ENCODE measurements at places on chromosomes 16 and 17. TPM values are rescaled to one million over a fixed set of nuclear protein-coding genes. Genes with fewer than 3 reads are reported as not detected.

The ALOX12 gene
- total RNA-seq: not detected

The CTRL gene
- 1.5 TPM for total RNA-seq

The PYY gene
- total RNA-seq: not detected

The SP6 gene
- 3.0 TPM for total RNA-seq

The CHST4 gene
- not detected for total RNA-seq

The TRPV3 gene
- 0.34 TPM for total RNA-seq

The FSCN2 gene
- total RNA-seq: 1.1 TPM

The PTX4 gene
- not detected for total RNA-seq

The FOXL1 gene
- total RNA-seq: 1.7 TPM

The SYT17 gene
- total RNA-seq: 9.8 TPM

The TNK1 gene
- 2.0 TPM for total RNA-seq

The NOXO1 gene
- 0.16 TPM for total RNA-seq

The DNAH17 gene
- 1.3 TPM for total RNA-seq

The ABCA10 gene
- total RNA-seq: 0.13 TPM

The KRT23 gene
- not detected for total RNA-seq

The HOXB4 gene
- 0.12 TPM for total RNA-seq

The CCDC43 gene
- total RNA-seq: 21.6 TPM

The LGALS9C gene
- total RNA-seq: not detected

The CCL4 gene
- not detected for total RNA-seq

The TMIGD1 gene
- total RNA-seq: not detected

The CCL5 gene
- 1.5 TPM for total RNA-seq

The ZPBP2 gene
- total RNA-seq: not detected

The ASGR1 gene
- total RNA-seq: 1.0 TPM

All from A549 treated with RU486 at 1 μM for 4 hours (cell line).